ENCODE measurements at places on chromosomes 2 and 18. TPM values are rescaled to one million over a fixed set of nuclear protein-coding genes. Genes with fewer than 3 reads are reported as not detected.

Gene INHA
- 0.22 TPM for total RNA-seq

Gene SPC25
- total RNA-seq: 7.6 TPM

Gene NMS
- not detected for total RNA-seq

Gene CARF
- 3.3 TPM for total RNA-seq

Gene MRO
- total RNA-seq: not detected

Gene LINC00305
- total RNA-seq: not detected

Gene UNC80
- not detected for total RNA-seq

Gene DSC2
- not detected for total RNA-seq

Gene RAMP1
- total RNA-seq: 13.2 TPM

Gene AQP12A
- total RNA-seq: not detected

Gene UGT1A8
- total RNA-seq: not detected

Gene ASAP2
- total RNA-seq: 76.5 TPM

Gene FEV
- not detected for total RNA-seq

Gene CFC1
- not detected for total RNA-seq

Gene ERICH2
- not detected for total RNA-seq

Gene LYG1
- 0.44 TPM for total RNA-seq

Gene EVX2
- not detected for total RNA-seq

Gene ZNF516
- total RNA-seq: 28.2 TPM

Gene PLCL1
- under 0.01 TPM for total RNA-seq

Gene INPP5D
- 0.14 TPM for total RNA-seq

Gene VSNL1
- total RNA-seq: 0.22 TPM

Gene C2orf80
- total RNA-seq: not detected

Gene CTLA4
- not detected for total RNA-seq

Gene TRIM43
- not detected for total RNA-seq
